A549 treated with CORT108297 at 1 μM for 4 hours (cell line): ENCODE measurements at places on chromosomes 2 and 18. TPM values are rescaled to one million over a fixed set of nuclear protein-coding genes. Genes with fewer than 3 reads are reported as not detected.

Gene PMAIP1
- 11.1 to 15.0 TPM (median 13.2 TPM) in 5 replicates for total RNA-seq

Gene THAP4
- 59.9 to 83.3 TPM (median 79.0 TPM) in 5 replicates for total RNA-seq

Gene FLACC1
- total RNA-seq = 0.09 to 0.31 TPM (median 0.18 TPM) in 4 of 5 replicates, not detected in the other

Gene MOCOS
- total RNA-seq = 2.5 to 3.7 TPM (median 3.1 TPM) in 5 replicates

Gene CFAP65
- total RNA-seq = 0.15 to 0.24 TPM (median 0.20 TPM) in 5 replicates

Gene PAX8
- total RNA-seq = 0.66 to 0.95 TPM (median 0.83 TPM) in 5 replicates

Gene EVX2
- total RNA-seq = not detected in 5 replicates

Gene FAM124B
- total RNA-seq = not detected in 5 replicates

Gene REG1B
- not detected in 5 replicates for total RNA-seq

Gene SPC25
- total RNA-seq = 15.7 to 21.5 TPM (median 20.3 TPM) in 5 replicates

Gene TRABD2A
- 8.2 to 11.5 TPM (median 9.9 TPM) in 5 replicates for total RNA-seq

Gene HOXD9
- total RNA-seq = 0.82 to 1.7 TPM (median 1.5 TPM) in 5 replicates

Gene UGT1A5
- not detected in 5 replicates for total RNA-seq

Gene SCN9A
- total RNA-seq = 2.8 to 5.6 TPM (median 4.5 TPM) in 5 replicates

Gene FBXO36
- 0.89 to 1.4 TPM (median 1.3 TPM) in 5 replicates for total RNA-seq

Gene NOL4
- total RNA-seq = not detected in 5 replicates

Gene CCDC85A
- total RNA-seq = 0.08 to 0.20 TPM (median 0.16 TPM) in 5 replicates

Gene FAM228A
- not detected in 5 replicates for total RNA-seq

Gene IL37
- total RNA-seq = not detected in 5 replicates

Gene NEURL3
- 0.96 to 2.2 TPM (median 1.4 TPM) in 5 replicates for total RNA-seq

Gene SALL3
- total RNA-seq = not detected in 5 replicates

Gene PCGF1
- 31.7 to 39.8 TPM (median 34.6 TPM) in 5 replicates for total RNA-seq

Gene SP9
- 2.0 to 3.2 TPM (median 2.8 TPM) in 5 replicates for total RNA-seq

Gene CD8B2
- total RNA-seq = not detected in 5 replicates

Gene ATL2
- 45.5 to 67.9 TPM (median 56.5 TPM) in 5 replicates for total RNA-seq

Gene FAM237A
- not detected in 5 replicates for total RNA-seq

Gene TRPM8
- 0.05 to 0.47 TPM (median 0.42 TPM) in 5 replicates for total RNA-seq

Gene POTEI
- total RNA-seq = 0.01 TPM in 2 of 5 replicates, not detected in the others

Gene IDH1
- 75.0 to 91.1 TPM (median 81.4 TPM) in 5 replicates for total RNA-seq

Gene C2orf15
- 0.39 to 0.95 TPM (median 0.54 TPM) in 5 replicates for total RNA-seq

Gene POMC
- total RNA-seq = not detected in 5 replicates

Gene GKN2
- total RNA-seq = 2.4 to 4.1 TPM (median 2.9 TPM) in 5 replicates

Gene KIAA2012
- not detected in 5 replicates for total RNA-seq

Gene NCKAP5
- total RNA-seq = 0.80 to 1.2 TPM (median 0.93 TPM) in 5 replicates

Gene LDAH
- 14.7 to 23.7 TPM (median 17.9 TPM) in 5 replicates for total RNA-seq

Gene LAMA3
- total RNA-seq = 34.8 to 44.8 TPM (median 42.7 TPM) in 5 replicates

Gene SKOR2
- not detected in 5 replicates for total RNA-seq

Gene MOGAT1
- not detected in 5 replicates for total RNA-seq

Gene ALPI
- total RNA-seq = not detected in 5 replicates

Gene ARHGEF33
- total RNA-seq = 0.03 to 0.11 TPM (median 0.08 TPM) in 4 of 5 replicates, not detected in the other

Gene NEMP2
- total RNA-seq = 4.9 to 9.6 TPM (median 7.5 TPM) in 5 replicates

Gene PLGLB2
- total RNA-seq = 0.13 to 0.35 TPM (median 0.25 TPM) in 4 of 5 replicates, not detected in the other

Gene TXNDC9
- 37.8 to 55.6 TPM (median 39.8 TPM) in 5 replicates for total RNA-seq

Gene ASB18
- not detected in 5 replicates for total RNA-seq

Gene DSG1
- total RNA-seq = not detected in 5 replicates
